ENCODE measurements at places on chromosomes 1 and 21.

DNA sequence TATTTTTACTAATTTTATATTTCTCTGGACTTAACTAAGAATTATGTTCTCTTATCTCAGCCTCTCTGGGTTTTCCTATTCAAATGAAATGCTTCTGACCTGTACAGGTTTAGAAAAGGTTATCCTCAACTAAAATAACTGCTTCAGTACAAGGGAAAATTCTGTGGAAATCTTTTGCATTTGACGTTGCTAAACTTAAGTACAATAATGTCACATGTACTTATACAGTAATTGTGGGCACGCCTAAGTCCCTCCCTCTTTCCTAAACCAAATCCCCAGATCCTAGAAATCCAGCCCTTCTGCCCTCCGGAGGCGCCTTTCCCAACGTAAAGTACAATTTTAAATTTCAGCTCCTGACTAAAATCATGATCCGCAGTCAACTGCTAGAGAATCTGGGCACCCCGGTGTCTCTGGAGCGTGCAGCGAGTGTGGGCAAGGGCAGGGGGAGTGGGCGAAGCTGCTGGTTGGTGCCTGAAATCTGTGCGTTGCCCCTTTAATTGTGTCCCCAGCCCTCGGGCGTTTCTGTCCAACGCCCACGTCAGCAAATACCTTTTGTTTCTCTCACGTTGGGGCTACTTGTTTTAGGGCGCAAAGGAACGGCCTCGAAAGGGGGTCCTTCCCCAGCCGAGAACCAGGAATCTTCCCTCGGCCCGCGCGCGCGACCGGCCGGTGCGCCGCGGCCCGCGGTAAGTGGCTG, at the start of gene ZBTB8A:
TSS of gene ZBTB8A (plus strand) at position 541 of the 697 bp plus-strand sequence. CDS start 53,505 bp downstream, outside the sequence.
- no peak for DNase-seq

DNA sequence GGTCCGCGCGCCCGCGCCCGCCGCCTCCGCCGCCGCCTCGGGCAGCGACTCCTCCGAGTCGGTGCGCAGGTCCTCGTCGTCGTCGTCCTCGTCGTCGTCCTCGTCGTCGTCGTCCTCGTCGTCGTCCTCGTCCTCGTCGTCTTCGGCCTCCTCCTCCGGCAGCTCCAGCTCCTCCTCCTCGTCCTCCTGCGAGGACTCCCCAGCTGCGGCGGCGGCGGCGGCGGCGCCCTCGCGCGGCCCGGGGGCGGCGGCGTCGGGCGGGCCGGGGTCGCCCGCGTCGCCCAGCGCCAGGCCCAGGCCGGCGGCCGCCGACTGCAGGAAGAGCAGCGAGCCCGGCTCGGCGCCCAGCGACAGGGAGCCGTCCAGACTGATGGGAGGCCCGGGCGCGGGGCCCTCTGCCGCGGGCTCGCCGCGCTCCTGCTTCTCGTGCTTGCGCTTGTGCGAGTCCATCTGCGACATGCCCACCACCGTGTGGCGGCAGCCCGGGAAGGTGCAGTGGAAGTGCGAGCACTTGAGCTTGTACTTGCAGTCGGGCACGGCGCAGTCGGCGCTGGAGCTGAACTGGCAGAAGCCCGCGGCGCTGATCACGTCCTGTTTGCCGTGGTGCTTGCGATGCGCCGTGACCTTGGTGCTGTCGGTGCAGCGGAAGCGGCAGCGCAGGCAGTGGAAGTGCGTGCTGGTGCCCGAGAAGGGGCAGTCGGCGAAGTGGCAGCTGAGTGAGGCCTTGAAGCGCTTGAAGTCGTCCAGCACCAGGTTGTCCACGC, 157.3 kb downstream of the CASZ1 start:
- DNase-seq = no peak

- DNase-seq = no peak
These were observed 201.1 kb upstream of the CHRM3 start for GRCh38 chr1:239185245-239185619.

DNA sequence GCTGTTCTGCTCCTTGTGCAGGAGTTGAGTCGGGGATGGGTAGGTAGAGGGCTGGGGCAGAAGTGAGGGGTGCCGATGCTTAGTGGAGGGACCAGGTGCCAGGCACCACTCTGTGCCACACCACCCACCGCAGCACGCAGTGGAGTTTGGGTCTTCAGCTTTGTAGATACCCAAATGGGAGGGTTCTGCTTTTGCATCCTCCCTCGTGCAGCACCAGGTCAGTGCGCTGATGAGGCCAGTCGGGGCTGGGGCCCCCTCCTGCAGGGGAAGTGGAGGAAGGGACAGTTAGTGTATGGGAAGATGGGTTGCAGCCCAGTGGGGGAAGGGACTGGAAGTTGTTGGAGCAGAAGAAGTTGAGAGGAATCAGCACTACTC, 244.0 kb downstream of the RHOU start:
- no peak for DNase-seq

GRCh38 chr1:1627829-1628753, 3.9 kb upstream of the MMP23B start:
- no peak for DNase-seq

DNA sequence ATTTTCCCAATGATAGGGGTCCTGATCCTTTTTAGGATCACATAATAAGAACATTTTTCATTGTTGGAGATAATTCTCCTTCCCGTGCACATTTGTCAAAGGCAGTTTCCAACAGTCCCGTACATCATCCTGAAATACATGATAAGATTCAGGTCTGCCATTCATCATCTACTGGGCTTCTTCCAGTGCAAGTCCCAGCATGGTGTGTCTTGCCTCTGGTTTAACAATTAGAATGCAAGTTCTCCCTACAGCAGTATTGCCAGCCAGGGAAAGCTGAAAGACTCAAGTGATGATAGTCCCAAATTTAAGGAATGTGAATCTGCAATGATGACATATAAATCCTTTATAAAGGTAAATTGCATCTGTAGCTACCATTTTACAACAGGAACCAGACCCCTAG, 146.2 kb downstream of the DAB1 start:
- no peak for DNase-seq

GRCh38 chr1:15760520-15761211, 2.1 kb downstream of the FBLIM1 start:
- DNase-seq = peak; percentile 30

GRCh38 chr1:198906739-198907422, 268.0 kb downstream of the PTPRC start:
- DNase-seq = no peak

DNA sequence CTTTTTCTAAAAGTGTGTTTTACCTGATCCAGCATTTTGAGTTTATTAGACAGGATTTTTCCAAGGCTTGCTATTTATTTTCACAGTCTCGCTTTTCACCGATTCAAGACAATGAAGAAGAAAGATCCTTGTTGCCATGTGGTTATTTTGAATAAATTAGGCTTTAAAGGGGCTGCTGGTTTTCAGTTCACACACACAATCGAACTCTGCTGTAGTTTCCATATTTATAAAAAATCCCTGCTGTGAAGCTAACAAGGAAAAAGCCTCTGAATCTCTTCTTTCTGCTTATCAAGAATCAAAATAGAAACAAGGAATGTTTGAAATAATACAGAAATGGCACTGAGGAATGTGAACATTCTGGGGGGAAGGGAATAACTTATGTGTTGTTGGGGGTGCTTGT, 102.5 kb upstream of the KAZN start:
- DNase-seq = no peak

DNA sequence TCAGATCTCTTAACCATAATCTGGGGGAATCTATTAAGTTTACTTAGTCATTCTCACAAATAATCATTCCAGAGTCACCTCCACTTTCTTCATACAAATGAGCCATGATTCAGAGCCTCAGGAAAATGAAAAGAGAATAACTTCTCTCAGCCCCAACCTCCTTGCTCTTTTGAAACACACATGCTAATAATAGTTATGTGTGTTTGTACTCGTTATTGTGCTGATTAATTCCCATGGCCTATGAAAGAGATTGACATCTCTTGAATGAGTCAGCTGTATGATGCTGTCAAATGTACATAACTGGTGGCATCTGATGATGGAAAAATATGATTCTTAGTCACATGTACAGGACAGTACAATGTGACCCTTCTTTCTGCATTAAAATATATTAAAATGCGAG, 41.5 kb downstream of the DTL start:
- DNase-seq = no peak

Measured in skeletal muscle cell (primary cell).